Suppressor macrophage treated with lipopolysaccharide for 4 hours (primary cell): ENCODE measurements at places on chromosomes 5 and 9.
A peak's percentile ranks its signal among the peaks of the same experiment; 100 is the strongest.

DNA sequence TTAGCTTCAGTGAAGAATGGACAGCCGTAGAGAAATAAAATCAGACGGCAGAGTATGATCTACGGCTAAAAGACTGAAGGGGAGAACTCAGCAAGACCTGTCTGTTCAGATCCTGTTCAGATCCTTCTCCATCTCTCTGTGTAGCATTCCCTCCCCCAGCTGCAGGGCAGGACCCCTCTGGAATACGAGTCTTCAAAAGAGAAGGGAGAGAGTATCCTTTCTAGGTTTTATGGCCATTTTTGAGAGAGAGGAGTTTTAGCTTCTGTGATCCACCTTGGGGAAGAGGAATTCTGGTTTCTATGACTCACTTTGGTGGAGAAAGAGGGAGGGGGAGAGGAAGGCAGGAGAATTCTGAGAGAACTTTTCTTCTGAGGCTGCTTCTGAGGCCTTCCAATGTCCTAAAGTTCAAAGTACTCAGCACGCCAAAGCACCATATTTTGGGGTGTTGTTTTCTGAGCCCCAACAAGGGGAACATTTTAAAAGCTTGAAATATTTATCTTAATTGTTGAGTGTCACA lies 194.4 kb upstream of the TLE4 start:
- no peak for DNase-seq

DNA sequence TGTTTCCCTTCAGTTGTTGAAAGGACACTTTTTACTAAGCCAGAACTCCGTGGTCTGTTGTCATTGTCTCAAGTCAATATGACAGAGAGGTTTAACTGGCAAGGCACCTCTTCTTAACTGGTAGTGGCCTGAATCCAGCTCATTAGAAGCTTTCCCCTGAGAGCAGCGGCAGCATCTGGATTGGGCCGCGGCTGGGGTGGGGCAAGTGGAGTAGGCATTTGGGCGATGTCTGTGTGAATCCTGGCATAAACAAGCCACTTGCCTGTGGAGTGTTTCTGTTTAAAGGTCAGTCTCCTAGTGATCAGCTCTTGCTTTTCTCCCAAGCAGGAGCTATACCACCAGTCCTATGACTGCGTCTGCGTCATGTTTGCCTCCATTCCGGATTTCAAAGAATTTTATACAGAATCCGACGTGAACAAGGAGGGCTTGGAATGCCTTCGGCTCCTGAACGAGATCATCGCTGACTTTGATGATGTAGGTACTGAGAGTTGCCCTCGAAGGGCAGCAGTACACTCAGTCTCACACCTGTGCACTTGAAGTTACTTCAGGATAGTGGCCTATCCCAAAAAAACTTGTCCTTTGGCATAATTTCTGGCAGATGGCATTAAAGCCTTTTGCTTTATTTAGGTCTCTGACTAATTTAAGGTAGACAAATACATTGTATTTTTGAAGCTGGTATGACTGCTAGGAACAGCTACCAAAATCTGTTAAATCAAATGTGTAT lies 48.9 kb downstream of the CFAP90 start:
- no peak for DNase-seq

GRCh38 chr5:133390416-133391353 lies 221.7 kb downstream of the FSTL4 start:
- DNase-seq: no peak

DNA sequence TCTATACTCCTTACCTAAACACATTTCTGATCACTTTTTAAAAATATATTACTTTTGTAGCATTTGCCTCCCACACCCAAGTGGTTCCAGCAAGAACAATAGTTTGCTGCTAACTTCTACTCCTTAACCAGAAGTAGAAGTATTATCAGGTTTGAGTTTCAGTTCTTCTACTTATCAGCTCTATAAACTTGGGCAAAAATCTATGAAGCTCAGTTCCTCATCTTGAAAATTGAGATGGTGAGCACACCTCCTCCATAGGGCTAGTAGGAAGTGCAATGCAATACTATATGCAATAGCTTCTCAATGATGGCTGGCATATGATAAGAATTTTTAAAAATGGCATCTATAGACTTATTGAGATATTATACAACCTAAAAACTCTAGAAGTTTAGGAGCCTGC lies 283.7 kb downstream of the TLR4 start:
- DNase-seq: no peak

DNA sequence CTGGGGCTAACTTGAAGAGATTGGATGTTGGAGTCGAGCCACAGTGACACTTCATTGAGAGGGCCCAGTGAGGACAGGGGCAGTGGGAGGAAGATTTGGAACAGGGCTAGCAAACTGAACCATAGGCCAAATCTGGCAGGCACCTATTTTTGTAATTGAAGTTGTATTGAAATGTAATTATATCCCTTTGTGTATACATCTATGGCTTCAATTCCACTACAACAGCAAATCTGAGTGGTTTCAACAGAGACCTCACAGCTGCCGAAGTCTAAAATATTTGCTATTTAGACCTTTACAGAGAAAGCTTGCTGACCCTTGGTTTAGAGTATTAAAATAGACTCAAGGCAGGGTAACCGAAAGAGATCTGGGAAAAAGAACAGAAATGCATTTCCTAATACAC lies 4.7 kb upstream of the TNFSF8 start:
- no peak for DNase-seq

DNA sequence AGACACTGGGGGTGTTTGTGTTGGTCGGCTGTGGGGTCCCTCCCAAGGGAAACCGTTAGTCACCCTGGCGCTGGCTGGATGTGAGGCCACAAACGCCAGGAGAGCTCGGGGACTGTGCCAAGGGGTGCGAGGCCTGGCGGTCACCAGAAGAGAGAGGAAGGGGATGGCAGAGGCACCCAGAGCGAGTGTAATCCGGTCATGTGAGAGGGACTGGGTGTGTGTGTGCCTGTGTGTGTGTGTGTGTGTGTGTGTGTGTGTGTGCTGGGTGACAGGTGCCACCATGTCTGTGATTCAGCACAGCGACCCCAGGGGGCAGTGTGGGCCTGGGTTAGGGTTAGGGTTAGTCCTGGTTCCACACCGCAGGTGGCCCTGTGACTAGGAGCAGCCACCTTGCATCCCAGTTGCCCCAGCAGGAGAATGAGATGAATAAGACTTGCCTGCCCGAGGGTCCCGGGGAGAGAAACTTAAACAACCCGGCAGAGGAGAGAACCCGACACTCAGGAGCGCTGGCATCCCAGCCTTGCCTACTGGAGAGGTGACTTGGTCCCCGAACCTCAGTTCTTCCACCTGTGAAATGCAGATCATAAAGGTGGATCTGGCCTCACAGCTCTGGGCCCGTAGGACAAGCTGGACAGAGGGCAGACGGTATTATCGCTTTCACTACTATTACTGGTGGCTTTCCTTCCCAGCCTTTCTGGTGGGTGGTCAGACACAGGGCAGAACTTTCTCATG lies 1.4 kb upstream of the ADAMTSL2 start:
- DNase-seq: peak; percentile 61

DNA sequence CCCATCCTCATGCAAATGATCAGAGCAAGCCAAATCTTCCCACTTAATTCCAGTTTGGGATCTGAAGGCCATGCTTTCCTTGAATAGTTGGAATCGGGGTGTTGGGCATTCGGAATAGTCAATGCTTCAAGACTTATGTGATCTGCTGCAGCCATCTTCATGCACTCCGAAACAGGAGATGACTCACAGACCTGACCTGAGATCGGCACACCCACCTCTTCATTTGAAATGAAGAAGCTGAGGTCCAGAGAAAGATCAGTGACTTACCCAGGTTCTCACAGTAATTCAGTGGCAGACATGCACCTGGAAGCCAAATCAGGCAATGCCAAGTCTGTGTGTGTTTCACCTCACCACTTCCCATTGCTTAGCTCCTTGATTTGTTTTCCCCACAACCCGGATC lies 33.0 kb downstream of the FOXD1 start:
- DNase-seq: no peak

- no peak for DNase-seq
These were observed 219.0 kb downstream of the HTR1A start for GRCh38 chr5:63743096-63743798.

- DNase-seq: peak; percentile 19
These were observed 26.0 kb downstream of the GABRP start for GRCh38 chr5:170809551-170809950.

- DNase-seq: no peak
These were observed 16.9 kb downstream of the ADAMTSL2 start for GRCh38 chr9:133551446-133551845.
